H9 (cell line): ENCODE measurements at places on chromosomes 2 and 18. TPM values are rescaled to one million over a fixed set of nuclear protein-coding genes. Genes with fewer than 3 reads are reported as not detected.

DNA sequence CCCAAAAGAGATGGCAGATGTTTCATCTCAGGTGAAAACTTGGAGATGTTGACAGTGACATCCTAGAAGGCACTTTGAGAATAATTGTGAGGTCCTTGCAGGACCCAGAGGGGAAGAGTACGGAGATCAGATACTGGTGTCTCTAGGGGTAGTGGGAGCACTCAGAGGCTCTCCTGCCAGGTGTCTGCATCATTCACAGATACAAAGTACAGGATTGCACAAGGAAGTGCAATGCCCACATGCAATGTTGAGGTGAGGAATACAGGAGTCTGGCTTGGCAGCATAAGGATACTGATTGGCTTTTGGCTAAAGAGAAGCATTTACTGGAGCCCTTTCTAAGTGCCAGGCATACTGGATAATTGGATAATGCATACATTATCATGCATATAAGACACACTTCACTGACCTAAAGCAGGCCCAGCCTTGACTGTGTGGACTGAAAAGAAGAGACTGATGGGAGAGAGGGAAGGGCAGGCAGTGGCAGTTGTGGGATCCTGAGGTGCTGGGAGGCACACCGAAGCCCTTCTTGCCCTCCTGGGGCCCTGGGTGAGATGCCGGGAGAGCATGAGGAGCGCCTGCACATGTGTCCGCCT lies 31.0 kb upstream of the NCKAP5 start:
- H3K36me3 ChIP-seq, result no peaks in the 10 kb centered on the region
- no peaks in the 10 kb centered on the region for H3K4me1 ChIP-seq
- no peak for DNase-seq

GRCh38 chr2:169526451-169526850 lies 16.9 kb downstream of the KLHL41 start:
- H3K4me1 ChIP-seq, result no peaks in the 10 kb centered on the region
- H3K27ac ChIP-seq, result no peak overlapping the region
- no peaks in the 10 kb centered on the region for H3K27me3 ChIP-seq
- DNase-seq, result no peak

OXER1 gene
- total RNA-seq, result 1.6 TPM in 2 replicates

RAB6C gene
- not detected in 2 replicates for total RNA-seq

GRCh38 chr2:197839856-197840255 lies 35.5 kb downstream of the PLCL1 start:
- no peak for DNase-seq
- no peaks in the 10 kb centered on the region for H3K27me3 ChIP-seq

CFC1B gene
- 0.48 TPM in 1 of 2 replicates, not detected in the other for total RNA-seq
